Stimulated activated CD8-positive, alpha-beta memory T cell treated with anti-CD3 and anti-CD28 coated beads, Interleukin-15, amount 100 ng/mL, for 48 hours (primary cell): ENCODE measurements at places on chromosomes 7 and 10.

DNA sequence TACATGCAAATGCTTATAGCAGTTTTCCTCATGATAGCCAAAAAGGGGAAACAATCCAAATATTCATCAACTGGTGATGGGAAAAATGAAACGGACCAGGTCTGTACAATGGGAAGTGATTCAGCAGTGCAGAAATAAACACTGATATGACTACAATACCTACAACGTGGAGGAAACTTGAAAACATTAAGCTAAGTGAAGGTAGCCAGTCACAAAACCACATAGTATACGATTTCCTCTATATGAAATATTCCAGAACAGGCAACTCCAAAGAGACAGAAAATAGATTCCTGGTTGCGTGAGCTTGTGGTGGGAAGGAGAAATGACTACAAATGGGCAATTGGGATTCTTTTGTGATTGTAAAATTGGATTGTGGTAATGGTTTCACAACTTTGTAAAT, 263.1 kb upstream of the PITRM1 start:
- no peak for DNase-seq

- no peak for DNase-seq
Observed at GRCh38 chr10:8534096-8534495, 479.6 kb downstream of the GATA3 start.

- DNase-seq, result no peak
Observed at GRCh38 chr7:74573512-74573911, 84.0 kb upstream of the GTF2I start.

GRCh38 chr10:16754765-16755164, 62.5 kb downstream of the RSU1 start:
- no peak for DNase-seq

GRCh38 chr10:123402656-123403055, 248.5 kb downstream of the BUB3 start:
- no peak for DNase-seq

- no peak for DNase-seq
Observed at GRCh38 chr7:135509589-135509838, 388 bp downstream of the CNOT4 start.

DNA sequence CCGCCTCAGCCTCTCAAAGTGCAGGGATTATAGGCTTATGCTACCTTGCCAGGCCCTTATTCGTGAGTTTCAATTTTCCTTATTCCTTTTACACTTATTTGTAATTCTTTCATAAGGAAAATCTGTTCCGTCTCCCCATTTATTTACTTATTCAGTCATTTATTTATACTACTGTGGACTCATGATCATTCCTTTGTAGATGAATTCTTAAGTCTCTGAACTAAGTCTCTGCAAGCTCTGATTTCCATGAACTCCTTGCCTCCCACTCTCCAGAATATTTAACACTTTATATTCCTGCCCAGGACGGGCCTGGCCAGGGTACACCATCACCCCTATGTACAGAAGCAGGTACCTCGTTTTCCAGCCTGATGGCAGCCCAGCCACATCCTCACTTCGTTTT, 39.4 kb downstream of the PFKFB3 start:
- DNase-seq, result no peak

DNA sequence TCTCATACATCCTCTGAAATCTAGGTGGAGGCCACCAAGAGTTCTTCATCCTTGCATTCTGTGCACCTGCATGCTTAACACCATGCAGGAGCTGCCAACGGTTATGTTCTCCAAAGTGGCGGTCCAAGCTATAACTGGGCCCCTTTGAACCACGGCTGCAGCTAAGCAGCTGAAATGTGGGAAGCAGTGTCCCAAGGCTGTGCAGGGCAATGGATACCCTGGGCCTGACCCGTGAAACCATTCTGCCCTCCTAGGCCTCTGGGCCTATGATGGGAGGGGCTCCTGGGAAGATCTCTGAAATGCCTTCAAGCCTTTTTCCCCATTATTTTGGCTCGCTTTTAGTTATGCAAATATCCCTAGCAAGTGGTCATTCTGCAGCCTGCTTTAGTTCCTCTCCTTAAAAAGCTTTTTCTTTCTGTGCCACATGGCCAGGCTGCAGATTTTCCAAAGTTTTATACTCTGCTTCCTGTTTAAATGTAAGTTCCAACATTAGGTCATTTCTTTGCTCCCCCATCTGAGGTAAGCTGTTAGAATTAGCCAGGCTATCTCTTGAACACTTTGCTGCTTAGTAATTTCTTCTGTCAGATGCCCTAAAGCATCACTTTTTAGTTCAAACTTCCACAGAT, 7.7 kb upstream of the GTPBP4 start:
- no peak for DNase-seq

- DNase-seq, result no peak
Observed at GRCh38 chr7:31647511-31647910, 39.5 kb upstream of the PPP1R17 start.

GRCh38 chr10:29532256-29532878, 102.4 kb downstream of the SVIL start:
- no peak for DNase-seq

DNA sequence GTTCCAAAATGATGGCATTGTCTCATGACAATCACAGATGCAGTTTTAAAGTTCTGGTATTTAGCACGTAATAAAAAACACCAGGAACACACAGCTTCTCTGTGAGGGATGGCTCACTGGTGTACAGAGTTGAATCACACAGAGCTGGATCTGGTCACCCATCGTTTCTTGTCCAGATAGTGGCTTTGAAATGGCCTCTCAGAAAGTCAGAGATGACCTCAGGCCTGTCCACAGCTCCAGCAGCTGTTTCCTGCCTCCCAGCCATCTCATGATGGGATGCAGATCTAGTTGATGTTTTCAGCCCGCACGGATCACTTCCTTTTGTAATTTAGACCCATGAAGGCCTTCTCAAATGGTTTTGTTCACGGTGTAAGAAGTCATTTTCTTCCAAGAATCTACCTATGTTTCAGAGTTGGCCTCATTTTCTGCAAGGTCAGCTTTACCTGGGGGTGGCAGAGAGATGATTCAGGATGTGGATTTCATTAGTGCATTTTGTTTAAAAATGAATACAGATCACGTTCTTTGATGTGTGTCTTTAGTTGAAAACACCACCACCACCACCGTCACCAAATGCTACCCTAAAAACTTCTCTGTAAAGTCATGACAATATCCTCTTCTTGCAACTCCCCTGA, 166.2 kb downstream of the SNX10 start:
- no peak for DNase-seq

GRCh38 chr7:47318395-47319182, 263.3 kb downstream of the TNS3 start:
- no peak for DNase-seq

GRCh38 chr10:132422903-132423825, 26.2 kb downstream of the PWWP2B start:
- DNase-seq, result no peak

GRCh38 chr10:53071505-53072125, 299.0 kb upstream of the MBL2 start:
- no peak for DNase-seq

GRCh38 chr7:133364959-133365690, 112.2 kb downstream of the EXOC4 start:
- no peak for DNase-seq

GRCh38 chr10:105974803-105975456, 1189.6 kb downstream of the SORCS1 start:
- DNase-seq, result no peak
